ENCODE measurements at places on chromosomes 11 and 22. TPM values are rescaled to one million over a fixed set of nuclear protein-coding genes. Genes with fewer than 3 reads are reported as not detected.
A peak's percentile ranks its signal among the peaks of the same experiment; 100 is the strongest.

The KCNJ4 gene
- polyA plus RNA-seq = 0.03 TPM

The ACTN3 gene
- polyA plus RNA-seq = 0.01 TPM

- DNase-seq = peak; percentile 84
Measured at GRCh38 chr11:20026629-20027555, 133.4 kb downstream of the DBX1 start.

The SYCE3 gene
- 1.1 TPM for polyA plus RNA-seq

DNA sequence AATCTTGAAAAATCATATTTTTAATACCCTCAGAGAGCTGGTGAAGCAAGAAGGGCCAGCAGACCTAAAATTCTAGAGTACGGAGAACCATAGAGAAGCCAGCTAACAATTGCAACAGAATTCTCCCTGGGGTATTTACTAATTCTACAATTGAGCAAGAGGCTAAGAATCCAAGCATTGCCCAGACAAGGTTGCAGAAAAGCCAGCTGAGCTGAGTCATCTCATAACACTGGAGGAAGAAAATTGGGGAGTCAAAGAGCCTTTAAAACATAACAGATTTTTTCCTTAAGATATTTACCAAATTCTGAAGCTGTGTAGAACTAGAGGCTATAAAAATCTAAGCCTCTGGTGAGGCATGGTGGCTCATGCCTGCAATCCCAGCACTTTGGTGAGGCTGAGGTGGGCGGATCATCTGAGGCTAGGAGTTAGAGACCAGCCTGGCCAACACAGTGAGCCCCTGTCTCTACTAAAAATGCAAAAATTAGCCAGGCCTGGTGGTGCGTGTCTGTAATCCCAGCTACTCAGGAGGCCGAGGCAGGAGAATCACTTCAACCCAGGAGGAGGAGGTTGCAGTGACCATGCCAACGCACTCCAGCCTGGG lies 13.6 kb upstream of the TMEM216 start:
- DNase-seq = peak; percentile 92

GRCh38 chr11:75949023-75949672 lies 134.1 kb downstream of the UVRAG start:
- DNase-seq = no peak

GRCh38 chr22:26585104-26585790 lies 4.7 kb downstream of the TPST2 start:
- peak; percentile 67 for DNase-seq

DNA sequence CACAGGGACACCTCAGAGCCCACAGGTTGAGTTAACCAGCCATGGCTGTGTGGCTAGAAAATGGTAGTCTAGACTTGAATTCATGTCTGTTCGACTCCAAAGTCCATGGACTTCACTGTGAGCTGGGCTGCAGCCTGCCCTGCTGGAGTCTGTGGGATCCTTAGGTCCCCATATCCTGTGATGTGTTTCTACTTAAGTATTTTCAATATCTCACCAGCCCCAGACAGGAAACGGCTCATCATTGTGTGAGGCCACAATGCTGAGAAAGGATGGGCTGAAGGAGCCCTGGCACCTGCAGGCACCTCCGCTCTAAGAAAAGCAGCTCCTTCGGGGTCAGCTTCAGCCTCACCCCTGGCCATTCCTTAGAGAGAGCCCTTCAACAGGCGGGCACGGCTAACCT lies 93.1 kb downstream of the NAT10 start:
- no peak for DNase-seq

The UCP3 gene
- polyA plus RNA-seq = 0.28 TPM

The YPEL1 gene
- 0.02 TPM for polyA plus RNA-seq

The CCDC81 gene
- polyA plus RNA-seq = 0.08 TPM

The HEPHL1 gene
- polyA plus RNA-seq = 48.7 TPM

GRCh38 chr22:19346677-19347265 lies 55.3 kb upstream of the CLTCL1 start:
- DNase-seq = no peak

The ZDHHC24 gene
- 6.2 TPM for polyA plus RNA-seq

DNA sequence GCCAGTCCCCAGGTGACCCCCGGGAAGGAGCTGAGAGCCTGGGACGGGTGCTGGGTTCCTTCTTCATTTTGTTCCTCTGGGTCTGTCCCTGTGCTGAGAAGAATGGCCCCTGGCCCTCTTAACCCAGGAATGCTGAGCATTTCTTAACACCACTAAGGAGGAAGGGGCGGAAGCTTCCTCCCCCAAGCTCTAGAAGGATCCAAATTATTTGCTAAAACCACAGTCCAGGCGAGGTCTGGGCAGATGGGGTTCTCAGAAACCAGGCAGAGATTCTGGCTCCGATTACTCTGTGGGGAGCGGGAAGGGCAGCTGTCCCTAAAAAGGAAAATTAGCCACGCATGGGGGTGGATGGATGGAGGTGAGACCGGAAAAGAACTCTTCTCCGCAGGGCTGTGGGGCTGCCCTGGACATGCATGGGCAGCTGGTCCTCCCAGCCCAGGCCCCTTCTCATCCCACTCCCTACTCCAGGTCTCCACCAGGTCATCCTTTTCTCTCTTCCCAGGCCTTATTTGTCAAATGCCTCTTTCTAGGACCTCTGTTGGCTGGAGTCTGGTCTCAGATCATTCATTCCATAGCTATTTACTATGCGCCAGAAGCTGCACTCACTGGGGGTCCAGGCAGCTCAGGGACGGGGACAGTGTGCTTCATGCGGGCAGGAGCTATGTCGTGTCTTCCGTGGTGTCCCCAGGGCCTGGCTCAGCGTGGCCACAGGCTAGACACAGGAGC lies 45.0 kb upstream of the MYH9 start:
- DNase-seq = no peak

DNA sequence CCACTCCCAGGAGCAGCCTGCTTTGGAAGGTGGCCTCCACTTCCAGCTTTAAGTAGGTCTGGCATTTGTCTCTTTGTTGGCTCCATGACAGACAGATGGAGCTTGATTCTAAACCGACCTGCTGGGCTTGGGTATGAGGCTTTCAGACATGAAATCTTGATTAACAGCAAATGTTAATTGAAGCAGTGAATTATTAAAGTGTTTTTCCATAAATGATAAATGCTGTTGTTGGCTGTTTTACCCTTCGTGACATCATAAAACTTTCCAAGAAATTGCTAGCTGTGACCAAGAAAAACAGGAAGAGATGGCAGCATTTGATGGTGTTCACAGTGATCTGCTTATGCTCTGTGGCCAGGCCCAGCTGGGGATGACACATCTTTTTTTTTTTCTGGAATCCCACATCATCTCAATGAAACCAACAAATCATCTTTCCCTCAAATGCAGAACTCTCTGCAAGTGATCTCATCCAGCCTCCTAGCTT lies 66.1 kb downstream of the RBMXL2 start:
- DNase-seq = peak; percentile 1

DNA sequence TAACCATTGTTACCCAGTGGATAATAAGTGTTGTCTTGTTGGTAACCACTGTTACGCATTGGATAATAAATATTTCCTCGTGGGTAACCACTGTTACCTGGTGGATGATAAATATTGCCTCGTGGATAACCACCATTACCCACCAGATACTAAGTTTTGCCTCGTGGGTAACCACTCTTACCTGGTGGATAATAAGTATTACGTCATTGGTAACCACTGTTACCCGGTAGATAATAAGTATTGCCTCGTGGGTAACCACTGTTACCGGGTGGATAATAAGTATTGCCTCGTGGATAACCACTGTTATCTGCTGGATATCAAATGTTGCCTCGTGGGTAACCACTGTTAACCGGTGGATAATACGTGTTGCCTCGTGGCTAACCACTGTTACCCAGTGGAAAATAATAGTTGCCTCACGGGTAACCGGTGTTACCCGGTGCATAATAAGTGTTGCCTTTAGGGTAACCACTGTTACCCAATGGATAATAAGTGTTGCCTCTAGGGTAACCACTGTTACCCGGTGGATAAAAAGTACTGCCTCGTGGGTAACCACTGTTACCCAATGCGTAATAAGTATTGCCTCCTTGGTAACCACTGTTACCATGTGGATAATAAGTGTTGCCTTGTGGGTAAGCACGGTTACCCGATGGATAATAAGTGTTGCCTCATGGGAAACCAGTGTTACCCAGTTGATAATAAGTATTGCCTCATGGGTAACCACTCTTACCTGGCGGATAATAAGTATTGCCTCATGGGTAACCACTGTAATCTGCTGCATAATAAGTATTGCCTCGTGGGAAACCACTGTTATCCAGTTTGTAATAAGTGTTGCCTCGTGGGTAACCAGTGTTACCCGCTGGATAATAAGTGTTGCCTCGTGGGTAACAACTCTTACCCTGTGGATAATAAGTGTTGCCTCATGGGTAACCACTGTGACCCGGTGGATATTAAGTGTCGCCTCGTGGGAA lies 21.9 kb upstream of the NXPE4 start:
- no peak for DNase-seq

The CTSF gene
- polyA plus RNA-seq = 3.8 TPM

DNA sequence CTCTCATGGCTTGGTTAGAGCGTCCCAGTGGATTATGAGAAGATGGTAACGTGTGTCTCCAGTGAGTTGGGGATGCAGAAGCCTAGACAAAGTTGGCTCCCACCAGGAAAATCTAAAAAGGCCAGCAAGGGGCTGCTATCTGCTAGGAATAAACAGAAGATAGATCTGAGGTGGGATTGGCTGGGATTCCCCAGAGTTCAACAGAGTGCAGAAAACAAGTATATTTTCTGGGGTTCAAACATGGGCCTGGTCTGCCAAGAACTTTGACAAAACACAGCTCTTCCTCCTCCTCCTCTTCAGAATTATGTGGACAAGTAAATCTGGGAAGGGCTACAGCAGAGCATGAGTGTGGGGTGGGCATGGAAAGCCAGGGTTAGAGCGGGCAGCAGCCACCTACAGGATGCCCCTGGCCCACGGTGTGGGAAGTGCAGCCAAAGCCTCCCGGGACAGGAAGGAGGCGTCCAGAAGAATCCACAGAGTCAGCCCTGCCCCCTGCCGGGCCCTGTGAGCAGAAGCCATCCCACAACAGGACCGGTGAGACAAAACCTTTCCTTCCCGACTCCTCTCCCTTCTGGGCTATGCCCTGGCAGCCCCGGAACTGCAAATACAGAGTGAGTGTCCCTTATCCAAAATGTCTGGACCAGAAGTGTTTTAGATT lies 67.1 kb downstream of the CD82 start:
- no peak for DNase-seq

GRCh38 chr22:45454275-45454674 lies 40.8 kb downstream of the RIBC2 start:
- DNase-seq = no peak

DNA sequence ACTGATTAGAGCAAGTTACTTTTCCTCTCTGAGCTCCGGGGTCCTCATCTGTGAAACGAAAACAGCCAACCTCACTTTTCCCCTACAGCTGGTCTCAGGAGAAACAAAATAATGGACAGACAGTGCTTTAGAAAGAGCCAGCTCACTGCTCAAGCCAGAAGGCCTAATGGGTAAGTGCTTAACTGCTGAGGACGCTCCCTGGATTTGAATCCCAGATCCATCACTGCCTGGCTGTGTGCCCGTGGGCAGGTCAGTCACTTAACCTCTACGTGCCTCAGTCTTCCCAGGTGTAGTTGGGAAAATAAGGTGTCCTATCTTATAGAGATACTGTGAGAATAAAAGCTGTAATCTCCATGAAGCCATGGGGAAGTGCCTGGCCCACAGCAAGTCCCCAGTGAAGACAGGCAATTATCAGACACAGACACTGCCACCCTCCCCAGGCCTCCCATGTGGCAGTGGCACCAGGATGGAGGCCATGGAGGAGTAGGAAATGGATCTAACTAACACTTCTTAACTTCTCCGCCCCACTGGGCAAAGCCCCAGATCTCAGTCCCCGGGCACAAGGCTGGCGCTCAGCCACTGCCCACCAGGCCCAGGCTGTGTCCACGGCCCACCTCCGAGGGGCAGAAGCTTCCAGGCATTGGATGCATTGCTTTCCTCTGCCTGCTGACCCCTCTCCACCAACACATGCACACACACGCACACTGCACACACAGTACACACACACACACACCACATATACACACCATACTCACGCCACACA lies 9.2 kb downstream of the TP53I11 start:
- no peak for DNase-seq

GRCh38 chr11:65557280-65558001 lies 718 bp downstream of the LTBP3 start:
- DNase-seq = no peak

GRCh38 chr11:11738370-11738769 lies 103.4 kb upstream of the USP47 start:
- no peak for DNase-seq
